ENCODE measurements at places on chromosomes 5 and 9.

DNA sequence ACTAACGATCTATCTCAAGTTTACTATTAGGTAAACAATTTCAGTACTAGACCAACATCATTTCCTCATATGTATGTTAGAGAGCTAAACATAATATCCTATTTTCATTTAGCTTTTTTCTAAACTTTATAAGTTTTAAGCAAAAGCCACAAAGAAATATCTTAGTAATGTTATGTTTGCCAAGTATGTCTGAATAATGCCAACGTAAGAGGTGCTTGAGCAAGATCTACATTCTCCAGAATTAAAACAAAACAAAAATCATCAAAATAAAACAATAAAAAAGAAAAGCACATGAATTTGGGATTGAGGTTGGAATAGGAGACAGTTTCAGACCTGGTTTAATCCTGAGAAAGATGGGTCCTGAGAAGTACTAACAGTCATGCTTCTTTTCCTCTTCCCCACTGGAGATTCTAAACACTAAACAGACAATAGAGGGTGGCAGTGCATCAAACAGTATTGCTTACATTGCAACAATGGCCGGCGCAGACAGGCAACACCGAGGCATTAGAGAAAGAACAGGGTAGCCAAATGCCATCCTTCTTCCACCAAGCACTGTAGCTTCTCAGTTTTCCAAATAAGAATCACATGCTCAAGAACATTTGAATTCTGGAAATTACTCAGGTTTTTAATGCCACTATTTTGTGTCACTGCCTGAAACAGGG lies 33.6 kb downstream of the CSNK1A1 start:
- no peak for DNase-seq

DNA sequence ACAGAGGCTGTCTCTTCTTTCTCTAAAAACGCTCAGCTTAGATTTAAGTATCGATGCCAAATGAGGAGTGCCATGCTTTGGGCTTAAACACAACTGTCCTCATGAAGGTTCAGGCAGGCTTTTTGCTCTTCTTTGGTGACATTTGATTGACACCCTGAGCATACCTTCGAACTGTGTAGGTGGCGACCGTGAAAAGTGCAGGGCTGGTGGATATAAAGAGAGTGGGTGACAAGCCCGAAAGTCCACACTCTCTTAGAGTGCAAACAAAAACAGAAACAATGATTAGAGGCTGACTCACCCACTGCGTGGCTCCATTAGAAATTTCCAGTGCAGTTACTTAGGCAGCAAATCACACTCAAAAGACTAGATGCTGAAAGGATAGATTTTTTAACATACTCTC lies 141.7 kb downstream of the SYK start:
- peak; percentile 23 for DNase-seq

GRCh38 chr9:72596451-72597180 lies 75.2 kb downstream of the TMC1 start:
- DNase-seq, result peak; percentile 10

DNA sequence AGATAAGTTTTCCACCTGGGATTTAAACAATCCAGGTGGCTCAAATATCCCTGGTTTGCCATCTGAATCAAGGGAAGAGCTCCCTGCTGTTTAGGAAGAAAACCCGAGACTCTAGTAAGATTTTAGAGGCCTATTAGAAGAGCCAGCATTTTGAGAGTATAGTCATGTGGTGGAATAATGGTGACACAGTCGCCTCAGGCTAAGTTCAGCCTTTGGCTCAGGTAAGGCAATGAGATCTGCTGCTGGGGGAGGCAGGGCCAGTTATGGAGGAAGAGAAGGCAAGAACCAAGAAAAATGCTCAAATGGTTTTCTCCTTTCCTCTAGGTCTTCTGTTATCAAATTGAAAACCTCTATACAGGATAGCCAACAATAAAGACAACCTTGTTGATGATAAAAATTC lies 16.2 kb downstream of the RAD1 start:
- no peak for DNase-seq

DNA sequence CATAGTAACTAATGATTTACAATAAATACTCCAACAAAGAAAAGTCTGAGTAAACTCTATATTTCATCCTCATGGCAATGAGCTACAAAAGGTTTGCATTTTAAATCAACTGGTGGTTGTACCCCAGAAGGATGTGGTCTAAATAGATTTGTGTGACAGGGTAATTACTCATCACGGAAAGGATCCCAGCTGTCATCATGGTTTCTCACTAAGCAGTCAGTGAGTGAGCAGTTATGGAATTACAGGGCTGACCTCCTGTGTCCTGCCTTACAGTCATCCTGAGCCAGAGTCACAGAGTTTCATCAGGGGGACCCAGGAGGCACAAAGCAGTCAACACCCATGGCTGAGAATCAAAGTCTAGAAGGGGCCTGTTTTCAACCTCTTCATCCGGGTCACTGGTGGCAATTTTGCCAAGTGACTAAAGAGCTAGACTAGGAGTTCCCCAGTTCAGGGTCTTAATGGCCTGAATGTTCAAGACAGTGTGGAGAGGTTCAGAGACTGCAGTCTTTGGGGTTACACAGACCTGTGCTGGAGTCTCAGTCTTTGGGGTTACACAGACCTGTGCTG lies 210.7 kb upstream of the SLC24A2 start:
- peak; percentile 86 for DNase-seq

GRCh38 chr5:122421374-122422079 lies 109.5 kb downstream of the SNCAIP start:
- DNase-seq, result no peak

- DNase-seq, result no peak
Measured at GRCh38 chr9:84397822-84398221, 57.3 kb upstream of the SLC28A3 start.

DNA sequence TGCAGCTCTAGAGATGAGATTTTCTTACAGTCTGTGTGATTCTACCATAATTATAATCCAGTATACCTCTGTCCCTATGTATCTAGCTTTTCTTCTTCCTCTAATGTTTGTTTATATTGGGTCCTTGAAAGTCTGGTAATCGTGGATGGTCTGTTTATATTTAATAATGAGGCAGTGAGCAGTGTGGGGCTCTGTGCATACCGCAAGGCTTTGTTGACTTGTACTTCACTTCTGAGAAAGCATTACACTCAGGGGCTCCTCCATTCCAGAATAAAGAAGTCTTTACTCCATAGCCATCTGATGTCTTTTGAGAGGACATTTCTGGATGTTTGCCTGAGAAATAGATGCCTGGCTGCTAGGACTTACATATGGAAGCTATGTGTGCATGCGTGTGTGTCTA lies 4.5 kb upstream of the MPDZ start:
- no peak for DNase-seq

- DNase-seq, result no peak
Measured at GRCh38 chr5:158324236-158324635, 465.3 kb upstream of the CLINT1 start.

DNA sequence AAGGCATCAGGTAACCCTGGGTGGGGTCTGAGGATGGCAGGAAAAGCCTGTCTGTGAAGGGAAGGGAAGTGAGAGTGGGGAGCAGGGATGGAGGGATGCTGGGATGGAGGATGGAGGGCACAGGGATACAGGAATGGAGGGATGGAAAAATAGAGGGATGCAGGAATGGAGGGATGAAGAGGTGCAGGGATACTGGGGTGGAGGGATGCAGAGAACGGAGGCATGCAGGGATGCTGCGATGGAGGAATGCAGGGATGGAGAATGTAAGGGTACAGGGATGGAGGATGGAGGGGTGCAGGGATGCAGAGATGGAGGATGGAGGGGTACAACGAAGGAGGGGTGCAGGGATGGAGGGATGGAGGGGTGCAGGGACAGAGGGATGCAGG lies 9.1 kb downstream of the PTGES2 start:
- DNase-seq, result no peak

DNA sequence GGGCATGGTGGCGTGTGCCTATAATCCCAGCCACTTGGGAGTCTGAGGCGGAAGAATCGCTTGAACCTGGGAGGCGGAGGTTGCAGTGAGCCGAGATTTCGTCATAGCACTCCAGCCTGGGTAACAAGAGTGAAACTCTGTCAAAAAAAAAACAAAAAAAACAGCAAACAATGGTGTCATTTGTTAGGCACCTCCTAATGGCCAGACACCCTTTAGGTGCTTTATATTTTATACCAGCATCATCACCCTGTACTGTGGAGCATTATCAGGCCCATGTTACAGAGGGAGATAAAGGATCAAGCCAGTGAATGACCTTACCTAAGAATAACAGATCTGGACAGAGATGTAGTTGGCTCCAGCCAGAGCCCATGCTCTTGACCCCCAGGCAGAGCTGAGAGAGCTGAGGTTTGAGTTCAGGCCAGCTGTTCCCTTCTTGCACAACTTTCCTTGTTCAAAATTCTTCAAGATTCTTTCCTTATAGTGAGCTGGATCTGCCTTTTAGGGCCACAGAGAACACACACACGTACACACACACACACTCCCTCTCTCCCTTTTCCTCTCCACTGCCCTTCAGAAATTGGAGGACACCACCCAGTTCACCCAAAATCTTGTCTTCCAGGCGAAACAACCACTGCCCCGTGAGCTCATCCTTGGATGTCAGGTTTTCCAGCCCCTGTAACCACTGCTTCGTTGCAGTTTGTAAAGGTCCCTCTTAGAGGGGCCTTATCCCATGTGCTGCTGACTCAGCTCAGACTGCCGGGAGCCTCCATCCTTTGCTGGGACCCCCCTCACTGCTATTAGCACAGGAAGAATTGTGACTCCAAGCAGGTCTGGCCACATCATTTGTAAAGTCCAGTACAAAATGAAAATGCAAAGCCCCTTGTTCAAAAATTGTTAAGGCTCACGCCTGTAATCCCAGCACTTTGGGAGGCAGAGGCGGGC lies 10.4 kb upstream of the PTGES start:
- no peak for DNase-seq

DNA sequence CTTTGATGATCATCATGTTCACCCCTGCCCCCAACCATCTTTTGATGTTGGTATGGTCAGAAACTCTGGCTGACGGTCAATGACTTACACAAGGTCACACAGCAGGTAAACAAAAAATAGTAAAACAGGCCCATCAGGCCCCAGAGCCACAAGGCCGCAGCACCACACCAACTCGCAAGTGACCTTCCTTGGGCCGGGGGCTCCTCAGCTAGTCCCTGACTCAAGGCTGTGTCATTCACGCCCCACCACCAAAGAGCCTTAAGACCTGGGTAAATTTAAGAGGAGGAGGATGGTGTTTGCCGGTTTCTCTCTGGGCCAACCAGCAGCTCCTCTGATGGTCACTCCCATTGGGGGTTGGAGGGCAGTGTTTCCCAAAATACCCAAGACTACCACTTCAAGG lies 55.8 kb downstream of the PSMB7 start:
- no peak for DNase-seq

GRCh38 chr5:143976055-143976454 lies 164.1 kb downstream of the HMHB1 start:
- DNase-seq, result no peak

- peak; percentile 2 for DNase-seq
Measured at GRCh38 chr9:2727966-2728613, 10.8 kb downstream of the KCNV2 start.

- DNase-seq, result no peak
Measured at GRCh38 chr5:129670957-129671500, 76.9 kb upstream of the MINAR2 start.

DNA sequence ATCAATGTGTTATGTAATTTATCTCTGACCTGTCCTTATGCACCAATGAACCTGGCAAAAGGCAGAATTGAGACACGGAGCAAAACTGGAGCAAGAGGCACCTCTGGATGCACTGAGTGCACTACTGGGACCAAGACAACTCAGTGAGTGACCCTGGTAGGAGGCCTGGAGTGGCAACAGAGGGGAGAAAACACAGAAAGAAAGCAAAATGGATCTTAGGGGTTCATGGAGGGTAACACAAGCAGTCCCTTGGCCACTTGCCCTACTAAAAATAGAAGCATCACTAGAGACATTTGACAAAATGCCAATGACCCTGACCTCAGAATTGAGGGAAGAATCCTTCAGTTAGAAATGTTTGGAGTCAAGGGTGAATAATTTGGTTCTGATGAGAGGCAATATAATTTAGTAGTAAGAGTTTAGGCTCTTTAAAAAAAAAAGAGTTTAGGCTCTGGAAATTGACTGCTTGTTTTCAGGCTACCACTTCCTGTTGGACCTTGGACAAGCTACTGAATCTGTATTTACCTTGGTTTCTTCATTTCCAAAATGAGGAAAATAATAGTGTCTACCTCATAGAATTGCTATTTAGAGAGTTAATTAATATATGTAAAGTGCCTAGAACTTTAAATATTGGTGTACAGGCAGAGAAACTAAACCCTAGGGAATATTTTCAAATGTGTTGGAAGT lies 234.9 kb upstream of the TARS1 start:
- no peak for DNase-seq

- DNase-seq, result no peak
Measured at GRCh38 chr9:5518171-5518936, 8.0 kb downstream of the PDCD1LG2 start.

DNA sequence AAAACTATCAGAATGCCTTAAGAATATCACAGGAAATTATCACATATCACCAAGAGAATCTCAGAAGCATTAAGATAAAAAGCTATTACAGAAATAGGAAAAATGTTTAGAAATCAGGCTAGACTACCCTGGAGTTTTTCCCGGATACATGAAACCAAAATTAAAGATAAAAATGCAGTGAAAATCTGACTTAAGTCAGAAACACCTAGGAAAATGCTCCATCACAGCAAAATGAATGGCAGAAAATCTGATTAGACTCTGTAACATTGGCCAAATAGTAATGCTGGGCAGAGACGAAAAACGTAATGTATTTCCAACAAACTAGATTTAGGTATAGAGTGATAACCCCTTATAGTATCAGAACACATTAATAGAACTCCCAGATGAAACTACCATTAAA lies 1626.7 kb upstream of the C9orf72 start:
- no peak for DNase-seq

DNA sequence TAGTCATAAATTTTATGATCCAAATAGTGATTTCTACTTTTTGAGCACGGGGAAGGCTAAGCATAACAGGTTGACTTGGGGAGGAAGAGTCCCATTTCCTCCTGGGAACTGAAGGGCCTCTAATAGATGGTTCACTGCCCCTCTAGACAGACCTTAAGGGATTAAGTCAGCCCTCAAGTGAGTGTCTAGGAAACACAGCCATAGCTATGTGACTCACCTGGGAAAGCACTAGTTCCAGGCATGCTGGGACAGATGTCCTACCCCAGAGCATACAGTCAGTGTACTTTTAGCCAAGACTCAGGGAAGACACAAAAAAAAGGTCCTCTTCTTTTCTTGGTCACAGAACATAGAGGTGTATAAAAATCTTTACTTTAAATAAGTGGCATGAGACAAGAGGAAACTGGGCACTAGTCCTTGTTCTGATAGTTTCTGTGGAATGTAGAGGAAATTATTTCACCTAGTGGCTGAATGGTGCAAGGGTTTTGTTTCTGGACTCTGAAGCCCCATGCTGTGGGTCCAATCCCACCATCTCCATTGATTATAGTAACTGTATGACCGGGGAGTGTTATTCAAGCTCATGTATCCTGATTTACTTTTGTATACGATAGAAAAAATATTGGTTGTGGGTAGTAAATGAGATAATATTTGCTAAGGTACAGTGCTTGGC lies 86.0 kb downstream of the NREP start:
- no peak for DNase-seq
